Occipital lobe (tissue), 3 donors: ENCODE measurements at places on chromosomes 13 and 19.

GRCh38 chr19:13127051-13127450 lies 9.0 kb downstream of the NACC1 start:
- no peak for DNase-seq

DNA sequence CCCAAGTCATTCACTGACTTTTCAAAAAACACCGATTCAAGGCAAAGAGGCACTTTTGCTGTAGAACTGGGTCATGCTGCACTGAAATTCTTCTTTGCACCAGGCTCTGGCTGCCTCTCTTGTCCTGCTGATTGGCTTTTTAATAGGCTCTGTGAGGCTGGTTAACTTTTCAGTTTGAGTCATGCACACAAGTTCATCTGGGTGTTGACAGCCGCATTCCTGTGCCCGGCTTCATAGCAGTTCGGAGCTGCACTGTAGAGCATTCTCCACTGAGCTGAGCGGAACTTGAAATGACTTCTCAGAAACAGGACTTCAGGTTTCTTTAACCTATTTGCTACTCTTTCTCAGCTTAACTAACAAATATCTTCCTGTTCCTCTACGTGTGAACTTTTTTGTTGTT lies 978.3 kb downstream of the UQCRFS1 start:
- no peak for DNase-seq

DNA sequence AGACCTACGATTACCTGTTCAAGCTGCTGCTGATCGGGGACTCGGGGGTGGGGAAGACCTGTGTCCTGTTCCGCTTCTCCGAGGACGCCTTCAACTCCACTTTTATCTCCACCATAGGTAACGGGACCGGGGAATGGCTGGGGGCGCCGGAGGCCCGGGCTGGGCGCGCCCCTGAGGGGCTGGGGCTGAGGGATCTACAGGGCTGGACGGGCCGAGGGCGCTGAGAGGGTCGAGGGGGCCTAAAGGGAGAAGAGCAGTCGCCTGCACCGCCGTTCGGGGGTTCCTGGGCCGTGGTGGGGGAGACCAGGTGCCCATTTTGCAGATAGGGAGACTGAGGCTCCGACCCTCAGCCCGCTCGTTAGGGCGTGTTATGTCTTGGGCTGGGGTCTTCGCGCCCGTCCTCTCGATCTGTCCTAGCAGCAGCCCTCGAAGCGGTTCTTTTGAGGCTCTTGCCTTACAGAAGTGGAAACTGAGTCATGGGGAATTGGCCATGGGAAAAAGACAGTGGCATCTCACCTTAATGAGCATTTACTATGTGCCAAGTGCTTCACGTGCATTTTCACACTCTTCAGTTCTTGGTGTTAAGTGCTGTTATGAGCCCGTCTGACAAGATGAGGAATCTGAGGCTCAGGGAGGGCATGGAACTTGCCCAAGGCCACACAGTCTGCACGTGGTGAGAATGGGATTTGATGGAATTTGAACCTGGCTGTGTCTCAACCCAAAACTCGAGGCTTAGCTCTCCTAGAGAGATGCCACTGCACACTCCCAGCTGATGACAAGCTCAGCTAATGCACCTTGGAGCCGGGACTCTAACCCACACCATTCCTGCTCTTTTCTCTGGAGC lies 442 bp downstream of the RAB8A start:
- DNase-seq = no peak

DNA sequence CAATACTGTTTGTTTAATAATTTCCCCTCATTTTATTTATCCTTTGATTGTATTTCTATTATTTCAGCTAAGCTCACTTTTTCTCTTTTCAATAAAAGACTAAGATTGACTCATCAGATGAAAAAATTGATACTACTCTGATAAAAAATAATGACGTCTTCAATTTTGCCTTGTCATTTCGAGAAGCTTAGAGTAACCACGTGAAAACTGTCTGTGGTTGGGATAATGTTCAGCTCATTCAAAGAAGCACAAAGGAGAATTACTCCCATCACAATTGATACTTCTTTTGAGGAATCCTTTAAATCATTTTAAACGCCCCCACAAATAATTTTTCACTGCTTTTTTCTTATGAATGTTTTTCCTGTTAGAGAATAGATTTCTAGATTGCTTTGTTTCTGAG lies 318.7 kb upstream of the SLITRK1 start:
- DNase-seq = no peak

GRCh38 chr13:21032656-21033055 lies 28.7 kb downstream of the LATS2 start:
- DNase-seq = no peak

- no peak for DNase-seq
These were observed 6.0 kb downstream of the PNMA8B start for GRCh38 chr19:46489445-46490272.

GRCh38 chr13:59766236-59766635 lies 397.5 kb downstream of the DIAPH3 start:
- no peak for DNase-seq

DNA sequence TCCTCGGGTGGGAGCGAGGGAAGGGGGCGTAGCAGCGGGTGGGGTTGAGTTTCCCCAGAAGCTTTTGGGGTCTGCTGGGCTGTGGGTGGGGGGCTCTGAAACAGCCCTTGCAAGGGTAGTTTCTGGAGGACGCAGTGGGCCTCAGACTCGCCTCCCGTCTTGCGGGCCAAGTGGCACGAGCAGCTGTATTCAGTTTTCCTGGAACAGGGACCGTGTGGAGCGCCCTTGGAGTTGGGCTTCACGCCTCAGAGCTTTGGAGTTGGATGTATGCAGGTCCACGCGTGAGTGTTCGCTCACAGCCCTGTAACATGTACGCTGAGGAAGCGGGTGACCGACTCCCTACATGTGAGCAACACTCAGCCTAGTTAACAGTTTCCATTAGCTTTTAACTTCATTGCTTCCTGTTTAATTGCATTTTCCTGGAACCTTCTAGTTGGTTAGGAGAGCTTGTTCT lies 603 bp downstream of the TM9SF2 start:
- no peak for DNase-seq

DNA sequence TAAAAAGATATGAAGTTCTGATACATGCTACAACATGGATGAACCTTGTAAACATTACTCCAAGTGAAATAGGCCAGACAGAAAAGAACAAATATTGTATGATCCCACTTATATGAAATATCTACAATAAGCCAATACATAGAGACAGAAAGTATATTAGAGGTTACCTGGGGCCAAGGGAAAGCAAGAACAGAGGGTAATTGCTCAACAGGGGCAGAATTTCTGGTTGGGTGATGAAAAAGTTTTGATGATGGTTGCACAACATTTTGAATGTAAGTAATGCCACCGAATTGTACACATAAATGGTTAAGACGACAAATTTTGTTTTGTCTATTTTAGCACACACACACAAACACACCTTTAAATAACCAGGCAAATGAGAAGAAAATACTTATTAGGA lies 268.4 kb downstream of the FOXO1 start:
- DNase-seq = no peak

GRCh38 chr19:41748012-41748411 lies 7.3 kb upstream of the CEACAM6 start:
- DNase-seq = no peak

DNA sequence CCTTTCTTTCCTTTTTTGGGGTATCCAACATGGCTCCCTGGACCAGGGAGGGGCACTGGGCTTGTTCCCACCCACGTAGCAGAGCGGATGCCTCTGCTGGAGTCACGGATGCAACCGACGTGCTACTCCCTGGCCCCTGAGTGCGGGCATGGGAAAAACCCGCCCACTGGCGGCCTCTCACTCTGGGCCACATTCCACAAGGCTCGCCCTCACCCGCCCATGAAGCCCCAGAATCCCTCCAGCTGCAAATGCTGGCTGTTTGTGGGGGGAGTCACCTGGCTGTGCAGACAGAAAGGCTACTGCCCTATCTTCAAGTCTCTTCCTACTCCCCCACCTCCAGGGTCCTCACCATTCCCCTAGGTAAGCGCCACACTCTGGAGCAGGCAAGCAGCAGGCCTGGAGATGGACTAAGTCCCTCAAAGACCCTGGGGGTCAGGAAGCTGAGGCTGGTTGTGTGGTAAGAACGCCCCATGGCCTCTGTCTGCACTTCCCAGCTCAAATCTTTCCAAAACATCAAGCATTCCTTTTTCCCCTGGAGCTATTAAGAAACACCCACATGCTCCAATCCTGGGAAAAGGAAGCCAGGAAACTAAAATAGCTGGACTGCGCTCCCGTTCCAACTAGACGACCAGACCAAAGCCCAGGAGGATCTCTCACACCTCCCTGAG lies 17.9 kb upstream of the EPHX3 start:
- no peak for DNase-seq

- no peak for DNase-seq
These were observed 5.3 kb upstream of the NECTIN2 start for GRCh38 chr19:44840811-44841210.

DNA sequence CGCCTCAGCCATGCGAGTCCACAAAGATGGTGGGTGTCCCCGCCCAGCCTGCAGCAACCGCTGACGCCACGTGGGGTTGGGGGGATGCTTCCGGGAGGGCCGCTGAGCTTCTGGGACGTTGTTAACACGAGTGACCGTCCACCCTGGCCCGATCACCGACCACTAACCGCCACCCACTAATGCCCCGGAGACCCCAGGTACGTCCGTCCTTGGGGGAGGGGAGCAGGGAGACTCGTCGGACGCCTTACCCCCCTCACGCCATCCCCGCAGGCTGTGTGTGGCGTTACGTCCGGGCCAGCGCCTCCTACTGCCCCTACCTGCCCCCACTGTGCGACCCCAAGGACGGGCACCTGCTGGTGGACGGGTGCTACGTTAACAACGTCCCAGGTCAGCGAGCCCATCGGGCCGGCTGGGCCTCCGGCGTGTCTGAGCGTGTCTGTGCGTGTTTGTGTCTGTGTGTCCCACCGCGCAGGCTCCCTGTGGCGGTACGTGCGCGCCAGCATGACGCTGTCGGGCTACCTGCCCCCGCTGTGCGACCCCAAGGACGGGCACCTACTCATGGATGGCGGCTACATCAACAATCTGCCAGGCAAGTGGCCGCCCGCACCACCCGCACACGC lies 21.3 kb downstream of the PNPLA6 start:
- DNase-seq = no peak

GRCh38 chr13:79530270-79530669 lies 49.3 kb downstream of the NDFIP2 start:
- no peak for DNase-seq

DNA sequence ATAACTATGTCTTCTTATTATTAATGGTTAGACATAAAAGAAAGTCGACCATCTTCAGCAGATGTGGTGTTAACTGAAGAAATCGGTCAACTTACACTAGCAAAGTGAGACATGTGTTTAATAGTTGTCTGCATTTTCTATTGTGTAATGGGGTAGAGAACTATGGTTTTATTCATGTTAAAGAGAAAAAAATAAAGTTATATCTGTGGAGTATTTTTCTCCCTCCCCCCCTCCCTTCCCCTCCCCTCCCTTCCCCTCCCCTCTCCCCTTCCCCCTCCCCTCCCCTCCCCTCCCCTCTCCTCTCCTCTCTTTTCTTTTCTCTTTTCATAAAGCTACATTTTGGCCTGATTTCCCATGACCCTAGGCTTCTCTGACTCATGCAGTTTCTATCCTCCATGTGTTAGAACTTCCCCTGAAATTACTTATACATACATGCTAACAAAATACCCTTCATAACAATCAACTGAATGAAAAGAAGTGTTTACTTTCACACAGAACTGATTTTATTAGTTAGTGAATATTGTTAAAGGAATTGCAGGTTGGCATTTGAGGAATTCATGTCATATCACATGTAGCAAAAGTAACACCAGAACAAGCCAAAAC lies 1431.0 kb upstream of the ATXN8OS start:
- no peak for DNase-seq
